Kidney (tissue), 22 donors: ENCODE measurements at places on chromosomes 3 and 15. TPM values are rescaled to one million over a fixed set of nuclear protein-coding genes. Genes with fewer than 3 reads are reported as not detected.
A peak's percentile ranks its signal among the peaks of the same experiment; 100 is the strongest.

Gene CCK
- total RNA-seq = not detected

DNA sequence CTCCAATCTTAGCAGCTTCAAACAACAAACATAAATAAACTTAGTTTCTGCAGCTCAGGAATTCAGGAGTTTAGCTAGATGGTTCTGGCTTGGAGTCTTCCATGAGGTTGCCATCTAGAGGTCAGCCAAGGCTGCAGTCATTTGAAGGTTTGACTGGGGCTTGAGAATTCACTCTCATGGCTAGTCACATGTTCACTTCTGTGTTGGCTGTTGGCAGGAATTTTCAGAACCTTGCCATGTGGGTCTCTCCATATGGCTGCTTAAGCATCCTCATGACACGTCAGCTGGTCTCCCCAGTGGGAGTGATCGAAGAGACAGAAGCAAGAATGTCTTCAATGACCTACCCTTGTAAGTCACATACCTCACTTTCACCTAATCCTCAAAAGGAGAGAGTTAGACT, 269.2 kb upstream of the CNTN3 start:
- H3K27me3 ChIP-seq = no peaks in the 10 kb centered on the region
- no peaks in the 10 kb centered on the region for H3K4me1 ChIP-seq
- no peak for DNase-seq
- H3K27ac ChIP-seq = no peak overlapping the region
- no peaks in the 10 kb centered on the region for H3K36me3 ChIP-seq

DNA sequence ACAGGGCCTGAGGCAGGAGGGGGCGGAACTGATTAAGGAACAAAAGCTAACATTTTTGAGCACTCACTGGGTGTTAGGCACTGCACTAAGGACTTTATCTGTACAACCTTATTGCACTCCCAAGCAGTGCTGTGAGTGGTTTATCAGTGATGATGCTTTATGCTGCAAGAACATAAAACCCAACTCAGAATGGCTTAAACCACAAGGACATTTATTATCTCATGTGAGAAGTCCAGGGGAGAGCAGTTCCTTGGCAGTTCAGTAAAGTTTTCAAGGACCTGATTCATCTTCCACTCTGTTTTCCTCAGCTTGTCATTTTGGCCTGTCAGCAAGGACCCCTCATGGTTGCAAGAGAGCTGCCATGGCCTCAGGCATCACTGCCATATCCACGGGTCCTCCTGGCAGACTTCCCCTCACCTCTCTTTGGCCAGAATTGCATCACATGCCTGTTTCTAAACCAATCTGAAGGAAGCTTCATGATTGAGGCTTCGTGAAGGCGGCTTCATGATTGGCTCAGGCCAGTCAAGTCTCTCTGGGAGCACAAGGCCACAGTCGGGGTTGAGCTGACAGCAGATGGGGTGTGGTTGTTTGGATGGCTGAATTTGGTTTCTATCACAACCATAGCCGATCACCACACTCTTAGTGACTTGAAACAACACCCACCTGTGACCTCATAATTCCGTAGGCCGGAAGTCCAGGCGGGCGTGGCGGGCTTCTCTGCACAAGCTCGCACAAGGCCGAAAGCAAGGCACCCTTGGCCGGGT, 15.8 kb downstream of the EFCC1 start:
- DNase-seq = no peak
- H3K4me1 ChIP-seq = peaks cover 5% of the 10 kb centered on the region
- no peaks in the 10 kb centered on the region for H3K27me3 ChIP-seq
- peak overlapping the region; percentile 81 for H3K27ac ChIP-seq

DNA sequence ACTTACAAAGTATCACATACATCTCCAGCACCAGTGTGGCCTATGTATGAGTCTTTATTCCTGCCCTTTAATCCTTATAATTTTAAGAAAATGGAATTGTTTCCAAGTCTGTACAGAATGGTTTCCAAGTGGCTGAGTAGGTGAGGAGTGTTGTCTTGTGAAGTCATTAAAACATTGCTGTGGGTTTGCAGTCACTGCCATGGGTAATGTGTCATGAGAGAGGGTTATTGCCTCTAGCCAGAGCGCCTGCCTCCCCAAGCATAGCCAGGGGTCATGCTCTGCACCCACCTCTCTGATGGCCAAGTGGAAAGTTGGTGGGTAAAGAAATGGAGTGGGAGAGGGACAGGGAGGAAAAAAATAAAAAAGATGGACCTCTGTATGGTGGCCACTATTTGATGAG, 25.3 kb downstream of the TRAK1 start:
- no peak for DNase-seq
- H3K4me1 ChIP-seq = no peaks in the 10 kb centered on the region
- H3K27ac ChIP-seq = no peak overlapping the region

DNA sequence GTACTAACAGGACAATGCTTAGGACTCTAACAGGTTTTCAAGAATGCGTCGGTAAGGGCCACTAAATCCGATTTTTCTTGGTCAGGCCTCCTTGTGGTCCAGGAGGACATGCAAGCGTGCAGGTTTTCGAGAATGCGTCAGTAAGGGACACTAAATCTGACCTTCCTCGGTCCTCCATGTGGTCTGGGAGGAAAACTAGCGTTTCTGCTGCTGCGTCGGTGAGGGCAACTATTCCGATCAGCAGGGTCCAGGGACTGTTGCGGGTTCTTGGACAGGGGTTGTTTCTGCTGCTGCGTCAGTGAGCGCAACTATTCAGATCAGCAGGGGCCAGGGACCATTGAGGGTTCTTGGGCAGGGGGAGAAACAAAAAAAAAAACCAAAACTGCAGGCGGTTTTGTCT, 7.8 kb upstream of the UBP1 start:
- no peak overlapping the region for H3K27ac ChIP-seq
- no peaks in the 10 kb centered on the region for H3K36me3 ChIP-seq
- H3K4me1 ChIP-seq = no peaks in the 10 kb centered on the region
- DNase-seq = no peak
- H3K4me3 ChIP-seq = no peak overlapping the region
- H3K27me3 ChIP-seq = no peaks in the 10 kb centered on the region

GRCh38 chr15:70503073-70503745, 260.1 kb downstream of the UACA start:
- H3K4me3 ChIP-seq = no peak overlapping the region
- H3K27ac ChIP-seq = no peak overlapping the region
- H3K27me3 ChIP-seq = no peaks in the 10 kb centered on the region
- no peaks in the 10 kb centered on the region for H3K4me1 ChIP-seq

- no peak overlapping the region for H3K27ac ChIP-seq
- H3K4me1 ChIP-seq = peaks cover 18% of the 10 kb centered on the region
- no peak for DNase-seq
- no peak overlapping the region for H3K4me3 ChIP-seq
These were observed 576 bp downstream of the LRRFIP2 start for GRCh38 chr3:37173806-37174205.

GRCh38 chr15:26103002-26103404, 239.9 kb upstream of the ATP10A start:
- no peaks in the 10 kb centered on the region for H3K4me1 ChIP-seq
- H3K4me3 ChIP-seq = no peak overlapping the region
- no peaks in the 10 kb centered on the region for H3K27me3 ChIP-seq
- no peak for DNase-seq
